ENCODE measurements at places on chromosomes 1 and 21.
A peak's percentile ranks its signal among the peaks of the same experiment; 100 is the strongest.

DNA sequence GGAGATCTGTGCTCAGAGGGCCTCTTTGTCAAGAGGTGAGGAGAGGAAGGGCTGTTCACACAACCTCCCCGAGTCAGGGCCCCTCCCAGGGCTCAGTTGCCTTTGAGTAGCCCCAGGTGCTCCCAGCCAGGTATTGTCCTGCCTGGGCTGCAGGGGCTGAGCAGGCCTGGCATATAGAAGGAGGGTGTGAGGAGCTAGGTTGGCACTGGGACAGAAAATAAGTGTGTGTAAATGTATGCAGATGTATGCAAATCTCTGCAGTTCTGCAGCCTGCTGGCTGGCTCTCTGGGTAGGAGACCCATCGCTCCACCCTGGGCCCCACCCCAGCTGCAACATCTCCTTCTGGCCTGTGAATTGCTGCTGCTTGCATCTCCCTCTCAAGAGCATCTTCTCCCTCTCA lies 52.4 kb downstream of the NAV1 start:
- DNase-seq = no peak

DNA sequence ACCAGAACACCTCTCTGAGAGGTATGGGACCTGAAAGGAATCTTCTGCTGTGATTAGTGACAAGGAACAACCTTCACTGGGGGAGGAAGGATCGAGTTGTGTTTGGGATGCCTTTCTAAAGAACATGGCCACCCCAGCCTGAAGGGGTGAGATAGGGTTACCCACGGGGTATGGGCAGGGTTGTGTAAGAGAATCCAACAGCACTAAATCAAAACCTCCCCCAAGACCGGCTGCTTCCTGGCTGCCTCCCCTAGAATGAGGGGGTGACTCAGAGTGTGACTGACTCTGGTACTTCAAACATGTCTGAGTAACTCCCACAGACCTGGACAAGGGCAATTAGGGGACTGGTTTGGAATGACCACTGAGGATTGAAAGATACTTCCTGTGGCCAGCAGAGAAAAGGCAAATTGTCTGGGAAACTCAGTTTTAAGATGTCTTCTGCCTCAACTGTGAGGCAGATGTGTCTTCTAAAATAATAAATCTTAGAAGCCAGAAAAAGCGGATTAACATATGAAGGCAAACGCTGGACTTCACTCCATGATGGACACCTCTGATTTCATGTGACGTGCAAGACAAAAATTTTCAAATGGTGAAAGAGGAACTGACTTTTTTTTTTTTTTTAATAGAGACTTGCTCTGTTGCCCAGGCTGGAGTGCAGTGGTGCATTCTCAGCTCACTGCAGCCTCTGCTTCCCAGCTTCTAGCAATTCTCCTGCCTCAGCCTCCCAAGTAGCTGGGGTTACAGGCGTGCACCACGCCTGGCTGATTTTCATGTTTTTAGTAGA lies 6.7 kb upstream of the PTPN14 start:
- no peak for DNase-seq

DNA sequence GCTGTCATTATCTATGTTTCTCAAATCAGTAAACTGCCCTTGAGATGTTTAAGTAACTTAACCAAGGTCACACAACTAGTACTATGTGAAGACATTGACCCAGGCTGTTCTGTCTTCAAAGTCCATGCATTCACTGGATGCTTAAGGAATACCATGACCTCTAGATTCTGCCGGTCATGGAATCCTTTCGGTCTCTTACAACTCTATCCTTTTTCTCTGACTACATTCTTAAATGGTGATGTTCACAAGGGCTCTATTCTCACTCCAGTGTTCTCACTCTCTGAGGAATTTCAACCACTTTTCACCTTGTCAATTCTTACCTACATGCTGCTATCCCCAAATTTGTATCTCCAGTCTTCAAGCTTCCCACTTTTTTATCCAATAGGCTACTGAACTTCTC lies 15.2 kb downstream of the CRYZ start:
- no peak for DNase-seq

DNA sequence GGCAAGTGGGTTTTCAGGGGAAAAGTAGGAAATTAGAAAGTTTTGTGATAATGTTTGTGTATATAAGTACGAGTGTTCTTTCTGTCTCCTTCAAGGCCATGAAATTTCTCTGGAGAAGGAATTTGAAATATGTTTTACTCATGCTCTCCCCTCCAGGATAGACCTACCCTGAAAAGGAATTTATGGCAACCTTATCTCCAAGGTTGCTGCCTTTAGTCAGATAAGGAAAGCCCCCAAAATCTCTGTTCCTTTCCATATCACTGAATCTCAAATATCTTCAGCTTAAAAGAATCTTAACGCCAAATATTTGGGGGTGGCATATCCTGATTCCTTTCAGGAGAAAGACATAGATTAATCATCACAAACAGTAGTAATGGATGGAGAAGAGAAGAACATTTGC lies 499 bp upstream of the C4BPB start:
- no peak for DNase-seq

GRCh38 chr1:182633657-182634281 lies 29.6 kb upstream of the RGS16 start:
- no peak for DNase-seq

DNA sequence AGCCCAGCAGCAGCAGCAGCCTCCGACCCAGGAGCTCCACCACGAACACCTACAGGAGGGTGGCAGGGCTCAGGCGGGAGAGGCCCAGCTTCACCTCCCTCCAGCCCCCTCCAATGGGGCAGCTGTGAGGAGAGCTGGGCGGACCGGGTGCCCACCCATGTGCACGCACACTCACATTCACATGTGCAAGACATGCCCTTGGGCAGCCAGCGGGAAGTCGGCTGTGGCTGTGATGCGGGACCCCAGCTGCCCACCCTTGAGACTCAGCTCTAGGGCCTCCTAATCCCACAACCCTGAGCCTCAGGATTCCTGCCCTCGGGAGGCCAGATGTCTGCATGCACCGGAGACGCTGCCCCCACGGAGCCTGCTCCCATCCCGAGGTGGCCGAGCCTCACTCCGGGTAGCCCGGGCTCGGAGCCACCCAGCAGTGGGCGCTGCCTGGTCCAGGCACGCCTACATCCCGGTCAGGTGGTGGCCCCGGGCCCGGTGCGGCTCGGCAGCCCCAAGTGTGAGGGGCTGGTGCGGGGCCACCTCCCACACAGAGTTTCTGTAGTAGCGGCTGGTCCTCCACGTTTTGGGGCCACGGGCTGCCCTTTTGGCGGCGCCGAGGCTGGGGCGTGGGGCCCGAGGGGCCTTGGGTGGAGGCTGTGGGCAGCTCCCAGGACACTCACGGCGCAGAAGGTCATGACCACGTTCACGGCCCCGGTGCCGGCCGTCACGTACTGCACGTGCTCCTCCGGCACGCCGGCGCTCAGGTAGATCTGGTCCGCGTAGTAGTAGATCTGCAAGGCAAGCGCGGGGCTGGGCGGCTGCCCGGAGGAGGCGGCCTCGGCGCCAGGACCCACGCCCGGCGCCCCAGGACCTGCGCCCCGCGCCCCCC lies 12.9 kb upstream of the SLC2A7 start:
- DNase-seq = no peak

DNA sequence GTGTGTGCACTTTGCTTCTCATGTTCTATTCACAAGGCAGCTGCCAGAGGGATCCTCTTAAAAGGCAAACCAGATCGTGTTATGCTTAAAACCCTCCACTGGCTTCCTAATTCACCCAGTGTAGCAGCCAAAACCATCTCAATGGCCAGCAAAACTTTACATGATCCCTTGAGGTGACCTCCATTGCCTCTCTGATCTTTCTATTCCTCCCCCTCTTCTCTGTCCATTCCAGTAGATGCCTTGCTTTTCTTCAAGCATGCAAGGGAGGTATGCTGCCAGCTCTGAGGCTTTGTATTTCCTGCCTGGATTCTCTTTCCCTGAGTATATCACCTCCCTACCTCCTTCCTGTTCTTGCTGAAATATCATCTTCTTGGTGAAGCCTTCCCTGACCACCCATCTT lies 93.2 kb upstream of the KCNK2 start:
- no peak for DNase-seq

DNA sequence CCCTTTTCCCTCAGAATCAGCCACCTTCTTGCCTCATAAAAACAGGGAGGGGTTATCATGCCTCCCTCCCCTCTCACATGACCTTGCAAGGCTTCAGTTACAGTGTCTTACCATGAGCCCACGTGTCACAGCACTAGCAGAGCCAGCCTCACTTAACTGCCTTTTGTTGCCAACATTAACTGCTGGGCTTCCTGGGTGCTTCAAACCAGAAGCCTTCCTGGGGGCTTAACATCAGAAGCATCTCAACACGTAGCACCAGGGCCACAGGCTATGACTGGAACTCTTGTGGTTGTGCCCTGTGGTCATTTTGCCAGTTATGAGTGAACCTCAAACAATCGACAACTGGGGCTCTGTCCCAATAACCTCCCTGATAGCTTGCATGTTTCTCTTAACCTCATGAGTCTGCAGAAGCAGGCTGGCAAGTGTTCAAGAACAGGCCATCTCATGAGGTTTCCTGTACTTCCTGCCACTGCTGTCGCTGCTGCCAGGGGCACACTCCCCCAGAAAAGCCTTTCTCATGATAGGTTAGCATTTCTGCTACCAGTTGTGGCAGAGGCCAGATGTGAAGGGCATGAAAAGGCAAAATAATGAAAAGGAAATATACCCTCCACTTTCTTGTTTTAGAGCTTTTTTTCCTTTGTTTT lies 132.2 kb downstream of the GLUL start:
- peak; percentile 4 for DNase-seq

DNA sequence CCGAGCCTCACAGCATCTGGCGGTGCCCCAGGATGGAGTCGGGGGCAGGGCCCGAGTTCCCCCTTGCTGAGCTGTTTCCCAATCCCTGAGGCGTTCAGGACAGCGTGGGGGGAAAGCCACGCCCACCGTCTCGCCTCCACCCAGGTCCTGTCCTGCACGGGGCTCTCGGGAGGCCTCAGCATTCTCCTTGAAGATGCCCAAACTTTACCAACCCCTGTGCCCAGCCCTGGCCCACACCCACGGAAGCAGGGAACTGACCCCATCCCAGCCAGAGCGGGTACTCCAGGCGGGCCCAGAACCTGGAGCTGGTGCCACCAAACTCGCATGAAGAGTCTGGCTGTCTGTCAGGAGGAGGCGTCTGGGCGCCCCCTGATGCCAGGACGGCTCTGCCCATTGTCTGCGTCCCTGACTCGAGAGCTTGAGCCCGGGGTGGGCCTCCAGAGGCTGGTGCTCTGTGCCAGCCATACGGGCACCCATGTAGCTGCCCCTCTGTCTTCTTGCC lies 35.3 kb upstream of the POFUT2 start:
- DNase-seq = no peak

All from stimulated activated CD8-positive, alpha-beta memory T cell treated with anti-CD3 and anti-CD28 coated beads, Interleukin-7, amount 100 ng/mL, for 24 hours (primary cell).